ENCODE measurements at places on chromosomes 4 and X.

DNA sequence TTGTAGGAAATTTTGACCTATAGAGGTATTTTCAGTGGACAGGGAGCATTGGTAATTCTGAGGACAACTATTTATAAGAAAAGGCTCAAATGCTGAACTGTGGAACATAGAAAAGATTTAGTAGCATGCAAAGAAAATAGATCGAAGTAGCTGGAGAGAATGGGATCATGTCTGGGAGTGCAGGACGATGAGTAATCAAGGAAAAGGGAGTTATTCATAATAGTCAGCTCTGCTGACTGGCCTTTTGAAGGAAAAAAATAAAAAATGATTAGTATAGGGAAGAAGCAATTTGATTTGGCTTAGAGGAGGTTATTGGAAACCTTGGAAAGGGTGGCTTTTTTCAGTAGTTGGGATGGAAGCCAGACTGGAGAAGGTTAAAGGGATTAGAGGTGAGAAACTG, 22.9 kb upstream of the ANK2 start:
- peak; percentile 5 for DNase-seq

- DNase-seq, result no peak
Observed at GRCh38 chr4:7790999-7791398, 148.7 kb downstream of the AFAP1 start.

- no peak for DNase-seq
Observed at GRCh38 chr4:16035843-16036242, 48.0 kb downstream of the PROM1 start.

DNA sequence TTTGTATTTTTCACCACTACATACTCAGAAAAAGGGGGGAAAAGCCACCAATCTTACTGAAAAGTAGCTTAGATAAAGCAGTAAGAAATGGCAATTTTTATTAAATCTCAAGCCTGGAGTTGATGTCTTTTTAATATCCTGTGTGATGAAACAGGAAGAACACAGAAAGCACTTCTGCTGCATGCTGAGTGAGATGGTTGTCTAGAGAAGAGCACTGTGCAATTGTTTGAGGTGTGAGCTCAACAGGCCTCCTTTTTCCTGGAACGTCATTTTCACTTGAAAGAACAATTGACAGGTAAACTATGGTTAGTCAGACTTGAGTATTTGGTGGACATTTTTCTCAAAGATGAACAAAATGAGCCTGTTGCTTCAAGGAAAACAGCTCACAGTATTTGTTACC, 73.9 kb downstream of the RTL5 start:
- DNase-seq, result no peak

DNA sequence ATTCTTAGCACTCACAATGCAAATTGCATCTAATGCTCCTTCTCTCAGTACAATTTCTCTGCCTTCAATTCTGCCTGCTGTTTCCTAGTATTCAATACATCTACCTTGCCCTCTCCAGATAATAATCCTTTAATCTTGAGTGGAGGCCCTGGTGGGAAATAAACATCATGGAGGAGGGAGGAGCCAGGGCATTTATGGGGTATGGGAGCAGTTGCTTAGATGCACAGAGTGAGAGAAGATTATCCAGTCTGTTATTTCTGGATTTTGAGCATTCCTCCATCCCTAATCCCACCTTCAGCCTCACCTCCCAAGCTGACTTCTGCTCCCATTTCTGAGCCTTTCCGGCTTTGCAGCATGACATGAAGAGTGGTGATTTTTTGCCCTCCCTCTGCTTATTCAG, 127.9 kb upstream of the PPP3CA start:
- no peak for DNase-seq

GRCh38 chr4:46445710-46446314, 55.9 kb upstream of the GABRA2 start:
- no peak for DNase-seq

DNA sequence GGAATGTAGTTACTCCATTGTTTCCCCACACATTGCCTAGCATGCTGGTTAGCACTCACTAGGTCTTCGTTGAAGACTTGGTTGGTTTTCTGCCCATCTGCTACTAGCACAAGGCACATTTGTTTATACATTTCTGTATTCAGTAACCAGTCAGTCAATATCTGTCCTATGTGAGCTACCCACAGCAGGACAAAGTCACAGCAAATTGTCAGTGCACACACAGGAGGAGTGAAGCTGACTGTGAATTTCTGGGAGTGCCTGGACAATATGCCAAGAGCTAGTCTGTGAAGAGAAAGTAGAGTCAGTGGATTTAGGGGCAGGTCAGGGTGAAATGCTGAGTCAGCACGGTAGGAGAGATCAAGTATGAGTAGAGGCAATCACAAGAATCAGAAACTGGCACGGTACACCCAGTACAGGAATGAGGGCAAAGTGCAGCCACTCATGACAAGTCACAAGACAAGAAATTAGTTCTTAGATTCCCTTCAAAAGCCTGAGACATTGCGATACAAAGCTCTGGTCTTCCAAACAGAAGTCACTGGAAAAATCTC, 1049.8 kb upstream of the POU3F4 start:
- DNase-seq, result no peak

GRCh38 chr4:174918058-174918457, at the start of gene ADAM29:
ADAM29 (plus strand) TSS chr4:174918358; CDS start chr4:174975526, 57,168 bp downstream.
- DNase-seq, result no peak

- no peak for DNase-seq
Observed at GRCh38 chrX:102883491-102883890, 53.6 kb upstream of the RAB40AL start.

- no peak for DNase-seq
Observed at GRCh38 chr4:52551487-52551886, 107.6 kb downstream of the USP46 start.

DNA sequence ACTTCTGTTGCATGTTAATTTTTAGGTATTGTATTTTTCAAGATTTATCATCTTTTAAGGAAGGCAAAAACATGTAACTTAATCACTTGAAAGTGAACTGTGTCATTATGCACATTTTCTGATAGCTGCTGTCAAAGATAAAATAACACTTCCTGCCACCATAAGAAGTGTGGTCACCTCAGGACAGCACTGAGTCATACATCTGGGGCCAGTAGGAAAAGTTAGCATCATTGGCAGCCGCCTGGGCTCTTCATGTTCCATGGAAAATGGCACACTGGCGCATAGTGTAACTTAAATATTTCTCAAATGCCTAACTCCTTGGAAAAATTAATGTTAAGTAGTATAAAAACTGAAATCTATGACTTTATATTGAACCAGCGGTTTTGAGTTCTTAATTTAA, 24.2 kb downstream of the CNKSR2 start:
- DNase-seq, result no peak

- no peak for DNase-seq
Observed at GRCh38 chr4:6031846-6032245, 13.6 kb upstream of the C4orf50 start.

DNA sequence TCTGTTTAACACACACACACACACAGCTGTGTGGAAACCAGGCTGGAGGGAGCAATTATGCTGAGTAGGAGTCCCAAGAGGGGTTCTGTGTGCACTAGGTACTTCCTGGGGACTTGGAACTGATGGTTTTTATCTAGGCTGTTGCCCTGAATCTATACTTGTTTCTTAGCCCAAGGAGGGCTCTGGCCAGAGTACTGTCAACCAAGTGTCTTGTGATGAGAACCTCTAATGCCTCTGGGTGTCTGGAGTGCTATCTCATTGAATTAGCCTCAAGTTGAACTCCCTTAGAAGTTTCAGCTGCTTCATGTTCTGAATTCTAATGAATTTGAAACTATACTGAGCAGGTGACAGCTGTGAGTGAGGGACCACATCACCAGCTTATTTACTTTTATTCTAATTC, 16.6 kb downstream of the ARHGAP24 start:
- no peak for DNase-seq

GRCh38 chr4:20272411-20272872, 20.7 kb downstream of the SLIT2 start:
- no peak for DNase-seq

- DNase-seq, result no peak
Observed at GRCh38 chr4:159689526-159689925, 586.6 kb downstream of the RAPGEF2 start.

GRCh38 chr4:21507439-21507838, 441.1 kb downstream of the KCNIP4 start:
- peak; percentile 11 for DNase-seq

GRCh38 chrX:135345107-135345589, 35.9 kb downstream of the ETDC start:
- DNase-seq, result peak; percentile 2

- DNase-seq, result no peak
Observed at GRCh38 chr4:118712872-118713271, 27.7 kb downstream of the METTL14 start.

DNA sequence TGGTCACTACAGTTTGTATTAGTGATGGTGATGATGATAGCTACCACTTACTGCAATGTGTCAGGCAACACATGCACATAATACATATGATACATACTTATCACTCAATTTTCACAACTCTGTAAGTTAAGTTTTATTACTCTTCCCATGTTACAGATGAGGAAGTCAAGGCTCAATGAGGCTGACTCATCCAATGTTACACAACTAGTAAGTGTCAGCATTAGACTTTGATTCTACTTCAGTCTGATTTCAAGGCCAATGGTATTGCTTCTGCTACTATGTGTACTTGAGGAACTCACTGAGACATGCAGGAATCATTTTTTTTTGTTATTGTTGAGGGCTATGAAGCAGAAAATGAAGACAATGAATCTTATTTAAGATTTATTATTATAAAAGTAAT, 96.4 kb upstream of the TRPC5OS start:
- DNase-seq, result no peak

- no peak for DNase-seq
Observed at GRCh38 chrX:48714573-48714972, 18.0 kb downstream of the SUV39H1 start.

GRCh38 chr4:16505726-16506125, 279.5 kb upstream of the TAPT1 start:
- DNase-seq, result no peak

DNA sequence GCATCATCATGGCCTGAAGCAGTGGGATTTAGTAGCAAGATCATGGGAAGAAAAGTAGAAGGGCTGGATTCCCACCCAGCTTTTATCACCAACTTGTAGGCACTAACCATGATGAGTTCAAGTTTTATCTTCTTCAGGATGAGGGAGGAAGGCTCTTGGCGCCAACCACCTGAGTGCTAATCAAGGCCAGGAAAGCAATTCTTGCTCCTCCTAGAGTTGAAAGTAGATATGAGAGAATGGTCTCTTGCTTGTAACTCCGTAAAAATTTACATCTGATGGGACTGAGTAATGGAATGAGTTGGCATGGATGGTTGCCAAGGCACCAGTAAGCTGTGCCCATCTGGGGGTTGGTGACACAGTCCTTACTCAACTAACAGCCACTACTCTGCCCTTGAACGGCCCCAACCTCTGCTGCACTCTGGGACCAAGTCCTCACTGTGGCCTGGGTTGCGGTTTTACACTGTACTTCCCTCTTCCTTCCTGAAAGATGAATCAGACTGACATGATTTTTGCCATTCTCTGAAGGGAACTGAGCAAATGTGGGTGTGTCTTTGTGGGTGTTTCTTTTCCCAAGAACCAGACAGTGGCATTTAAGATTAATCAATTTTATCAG, 39.4 kb upstream of the NDP start:
- DNase-seq, result peak; percentile 85

DNA sequence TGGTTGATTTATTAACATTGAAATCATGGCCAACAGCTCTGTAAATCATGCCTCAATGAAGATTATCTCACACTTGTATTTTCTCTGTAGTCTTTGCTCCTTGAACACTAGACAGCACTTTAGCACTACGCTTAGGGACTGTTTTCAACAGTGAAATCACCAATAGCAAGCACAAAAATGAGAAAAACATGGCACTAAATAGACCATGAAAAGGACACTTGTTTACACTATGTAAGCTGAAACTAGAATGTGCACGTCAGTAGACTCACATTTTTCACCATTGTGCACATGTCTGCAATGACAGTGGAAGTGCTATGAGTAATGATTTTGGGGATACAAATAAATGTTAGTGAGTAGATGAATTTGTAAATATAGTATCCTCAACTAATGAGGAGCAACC, 3.1 kb downstream of the BMP2K start:
- no peak for DNase-seq

GRCh38 chr4:100882661-100883060, 364.8 kb upstream of the EMCN start:
- no peak for DNase-seq

DNA sequence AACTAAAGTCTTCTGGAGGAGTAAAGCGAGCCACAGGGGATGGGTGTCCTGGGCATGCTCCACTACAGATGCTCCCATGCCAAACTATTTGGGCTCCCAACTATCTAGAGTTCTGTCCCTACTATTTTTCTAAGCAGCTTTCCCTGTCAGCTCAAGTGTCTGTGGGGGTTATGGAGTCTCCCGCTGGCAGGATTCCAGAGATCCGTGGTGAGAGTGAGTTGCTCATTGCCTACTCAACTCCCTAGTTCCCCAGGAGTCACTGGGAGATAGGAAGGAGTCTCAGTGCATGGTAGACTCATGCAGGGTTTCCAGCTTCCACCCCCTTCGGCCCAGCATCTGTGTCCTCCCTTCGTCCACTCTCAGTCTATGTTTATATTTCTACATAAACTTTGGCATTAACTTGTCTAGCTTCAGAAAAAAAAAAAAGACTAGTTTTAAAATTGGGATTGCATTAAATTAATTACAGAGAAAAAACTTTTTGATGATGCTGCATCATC, 55.1 kb upstream of the INPP4B start:
- DNase-seq, result no peak

DNA sequence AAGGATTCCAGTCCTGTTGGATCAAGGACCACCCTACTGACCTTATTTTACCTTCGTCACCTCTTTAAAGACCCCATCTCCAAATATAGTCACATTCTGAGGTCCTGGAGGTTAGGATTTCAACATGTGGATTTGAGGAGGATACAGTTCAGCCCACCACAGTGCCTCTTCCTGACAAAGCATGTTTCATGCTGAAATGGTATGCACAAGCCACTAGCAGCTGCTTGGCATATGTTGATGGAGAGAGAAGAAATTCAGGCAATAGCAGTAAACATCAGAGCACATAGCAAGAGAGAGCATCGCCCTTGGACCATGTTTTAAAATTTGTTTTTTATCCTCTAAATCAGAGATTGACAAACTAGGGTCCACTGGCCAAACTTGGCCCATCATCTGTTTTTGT, 172.1 kb downstream of the PRKX start:
- DNase-seq, result no peak

DNA sequence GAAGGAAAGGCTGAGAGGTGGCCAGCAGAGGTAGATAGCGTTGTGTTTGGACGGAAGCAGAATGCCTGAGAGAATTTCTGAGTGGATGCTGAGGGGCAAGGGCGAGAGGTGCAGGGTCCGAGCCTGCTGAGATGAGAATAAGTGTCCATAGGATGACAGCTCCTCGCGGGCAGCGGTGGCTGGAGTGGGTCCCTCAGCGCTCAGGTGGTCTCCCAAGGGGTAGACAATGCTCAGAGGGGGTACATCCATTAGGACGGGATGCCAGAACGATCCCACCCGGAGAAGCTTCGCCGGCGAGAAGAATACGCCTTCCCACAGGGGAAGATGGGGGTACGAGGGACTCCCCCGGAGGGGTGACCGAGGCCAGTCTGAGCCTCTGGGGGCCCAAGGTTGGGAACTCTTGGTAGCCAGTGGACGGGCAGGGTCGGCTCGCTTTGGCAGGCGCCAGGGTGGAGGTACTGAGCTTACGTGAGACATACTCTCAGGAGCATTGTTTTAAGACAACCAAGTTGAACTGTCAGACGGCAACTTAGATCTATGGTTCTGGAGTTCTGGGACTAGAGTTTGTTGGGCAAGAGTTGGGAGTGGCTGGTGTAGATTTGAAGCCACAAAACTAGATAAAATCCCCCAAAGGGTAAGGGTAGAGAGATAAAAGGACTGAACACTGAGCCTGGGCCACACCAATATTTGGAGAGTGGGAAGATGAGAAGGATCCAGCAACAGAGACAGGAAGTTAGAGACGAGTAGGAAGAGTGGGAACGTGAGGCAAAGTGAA, 15.8 kb downstream of the BRCC3 start:
- DNase-seq, result no peak

Measured in ACHN (cell line).